ENCODE measurements at places on chromosomes 3 and 15.

GRCh38 chr3:108035751-108036150 is 55.1 kb downstream of the CD47 start:
- DNase-seq = no peak

DNA sequence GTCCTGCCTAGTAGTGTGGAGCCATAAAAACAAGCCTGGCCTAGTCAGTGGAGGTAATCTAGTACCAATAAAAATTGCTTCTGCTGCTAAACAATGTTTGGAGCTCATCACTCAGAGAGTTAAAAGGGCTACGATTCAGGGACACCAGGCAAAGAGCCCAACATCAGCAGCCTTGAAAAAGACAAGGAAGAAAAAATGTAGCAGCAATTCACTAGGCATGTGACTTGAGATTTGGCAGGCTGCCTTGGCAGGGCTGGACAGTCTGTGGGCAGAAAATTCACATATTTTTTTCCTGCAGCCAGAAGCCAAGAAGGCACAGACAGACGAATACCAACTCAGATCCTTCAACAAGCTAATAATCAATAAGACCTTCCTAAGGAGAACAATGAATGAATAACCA is 47.2 kb downstream of the IGSF11 start:
- DNase-seq = no peak

GRCh38 chr3:154584041-154584440 is 154.1 kb upstream of the GPR149 start:
- DNase-seq = no peak

DNA sequence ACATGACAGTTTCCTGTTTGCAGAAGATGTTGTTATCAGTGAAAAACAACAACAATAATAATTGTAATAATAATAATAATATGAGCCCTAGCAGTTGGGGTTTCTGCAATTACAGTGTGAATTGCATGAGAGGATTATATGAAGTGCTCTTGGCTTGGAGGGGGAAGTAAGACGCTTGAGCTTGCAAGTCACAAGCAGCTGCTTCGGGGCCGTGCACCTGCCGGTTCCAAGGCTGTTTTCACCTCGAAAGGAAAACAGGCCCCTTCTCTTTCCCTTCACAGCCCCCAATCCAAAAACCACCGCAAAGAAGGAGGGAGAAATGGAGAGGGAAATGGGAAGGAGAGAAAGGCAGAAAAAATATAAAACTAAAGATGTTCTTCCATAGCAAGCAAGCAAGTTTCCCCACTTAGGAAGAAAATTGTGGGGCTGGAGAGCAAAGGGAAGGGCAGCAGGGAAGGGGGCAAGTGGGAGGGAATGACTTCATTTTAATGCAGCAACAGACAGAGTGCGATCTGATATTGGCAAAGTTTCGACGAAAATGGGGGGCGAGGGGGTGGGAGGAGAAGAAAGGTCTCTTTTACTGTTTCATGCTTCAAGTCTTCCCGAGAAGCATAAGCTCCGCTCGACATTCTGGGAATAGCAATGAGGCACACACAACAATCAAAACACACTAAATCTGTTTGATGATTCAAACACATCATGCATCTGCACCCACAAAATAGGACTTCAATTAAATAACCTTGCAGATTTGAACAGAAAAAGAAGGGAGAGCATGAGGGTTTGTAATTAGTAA is 284.2 kb upstream of the ATP11B start:
- no peak for DNase-seq

- DNase-seq = no peak
These were observed 38.0 kb downstream of the ANP32A start for GRCh38 chr15:68782589-68783161.

- DNase-seq = no peak
These were observed 42.1 kb downstream of the MINAR1 start for GRCh38 chr15:79474252-79474651.

- DNase-seq = no peak
These were observed 157.5 kb upstream of the FRG2C start for GRCh38 chr3:75506603-75507002.

DNA sequence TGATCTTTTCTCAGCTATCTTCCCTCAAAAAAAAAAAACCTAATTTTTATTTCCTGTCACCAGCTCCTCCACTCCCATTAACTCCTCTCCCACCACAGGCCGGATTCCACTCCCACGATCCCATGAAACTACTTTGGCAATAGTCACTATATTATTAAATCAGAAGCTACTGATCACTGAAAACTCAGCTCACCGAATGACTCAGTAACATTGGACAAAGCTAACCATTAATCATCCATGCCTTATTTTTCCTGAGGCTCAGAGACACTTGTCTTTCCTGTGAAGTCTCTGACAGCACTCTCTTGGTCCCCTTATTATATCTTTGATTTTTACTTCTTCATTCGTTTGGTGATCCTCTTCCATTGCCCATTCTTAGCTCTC is 260.2 kb downstream of the CGGBP1 start:
- no peak for DNase-seq

DNA sequence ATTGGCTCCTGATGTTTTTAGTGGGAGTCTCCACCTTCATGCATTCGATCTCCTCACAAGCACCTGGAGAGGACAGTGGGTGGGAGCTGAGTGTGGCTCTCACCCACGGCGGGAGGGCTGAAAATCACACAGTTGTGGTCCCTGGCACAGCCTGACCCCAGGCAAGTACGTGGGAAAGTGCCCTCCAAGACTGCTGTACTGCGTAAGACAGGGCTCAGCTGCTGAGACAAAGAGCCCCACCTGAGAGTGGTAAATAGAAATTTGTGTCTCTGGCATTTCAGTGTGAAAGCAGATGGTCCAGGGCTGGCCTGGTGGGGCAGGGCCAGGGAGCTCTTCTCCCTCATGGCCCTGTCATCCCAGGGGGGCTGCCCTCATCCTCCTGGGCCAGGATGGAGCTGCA is 77.4 kb upstream of the IQSEC1 start:
- no peak for DNase-seq

GRCh38 chr3:70606018-70606417 is 293.6 kb upstream of the MDFIC2 start:
- no peak for DNase-seq

- DNase-seq = no peak
These were observed 304.6 kb upstream of the KCNMB2 start for GRCh38 chr3:178231645-178232044.

DNA sequence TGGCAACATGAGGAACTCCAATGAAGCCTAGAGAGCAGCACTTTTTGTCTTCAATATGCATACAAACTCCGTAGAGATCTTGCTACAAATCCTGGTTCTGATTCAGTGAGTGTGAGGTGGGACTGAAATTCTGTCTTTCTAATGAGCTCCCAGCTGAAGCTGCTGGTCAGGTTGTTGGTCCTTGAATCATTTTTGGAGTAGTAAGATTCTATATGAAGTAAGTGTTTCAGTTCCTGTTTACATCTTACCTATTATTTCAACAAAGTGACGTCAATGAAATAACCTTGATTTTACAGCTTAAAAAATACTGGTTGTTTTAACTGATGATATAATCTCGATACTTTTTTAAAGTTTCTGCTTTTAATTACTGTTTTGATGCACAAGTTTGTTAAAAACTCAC is 33.9 kb downstream of the SHQ1 start:
- DNase-seq = no peak

GRCh38 chr3:4986782-4987537 is 7.7 kb downstream of the BHLHE40 start:
- peak; percentile 57 for DNase-seq

- DNase-seq = no peak
These were observed 89.2 kb upstream of the RAP2B start for GRCh38 chr3:153072856-153073255.

- DNase-seq = no peak
These were observed 119.8 kb downstream of the EPHA3 start for GRCh38 chr3:89227218-89227617.

DNA sequence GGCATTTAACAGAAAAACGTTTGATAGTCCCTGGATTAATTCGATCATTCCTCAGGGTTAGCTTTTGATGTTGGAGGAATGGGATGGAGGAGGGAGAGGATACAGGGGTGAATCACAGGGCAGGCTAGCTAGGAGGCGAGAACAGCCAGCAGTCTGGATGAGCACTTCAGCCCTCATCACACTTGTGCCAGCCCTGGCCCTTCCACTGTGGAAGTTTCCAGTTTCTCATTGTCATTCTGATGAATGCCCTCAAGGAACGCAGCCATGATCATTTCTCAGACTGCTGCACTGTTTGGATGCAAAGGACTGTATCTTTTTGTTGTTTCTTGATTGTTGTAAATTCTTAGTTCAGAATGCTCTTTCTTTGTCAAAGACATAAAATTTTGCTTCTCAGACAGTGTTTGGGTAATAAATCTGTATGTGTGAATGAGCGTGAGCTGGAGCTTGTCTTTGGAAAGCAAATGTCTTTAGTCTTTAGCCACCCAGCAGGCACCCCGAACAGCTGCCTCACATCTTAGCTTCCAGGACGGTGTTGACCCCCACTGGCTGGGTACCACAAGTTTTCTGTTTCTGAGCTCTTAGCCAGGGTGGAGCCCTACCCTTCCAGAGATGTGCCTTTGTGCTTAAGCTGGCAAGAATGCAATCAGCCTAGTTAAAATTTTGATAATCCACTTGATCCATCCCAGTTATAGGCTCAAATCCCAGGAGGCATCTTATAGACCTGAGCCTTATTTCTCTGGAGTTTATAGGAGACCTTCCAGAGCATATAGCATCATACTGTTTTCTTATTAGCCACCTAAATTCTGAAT is 121.1 kb downstream of the PDCD6IP start:
- no peak for DNase-seq

DNA sequence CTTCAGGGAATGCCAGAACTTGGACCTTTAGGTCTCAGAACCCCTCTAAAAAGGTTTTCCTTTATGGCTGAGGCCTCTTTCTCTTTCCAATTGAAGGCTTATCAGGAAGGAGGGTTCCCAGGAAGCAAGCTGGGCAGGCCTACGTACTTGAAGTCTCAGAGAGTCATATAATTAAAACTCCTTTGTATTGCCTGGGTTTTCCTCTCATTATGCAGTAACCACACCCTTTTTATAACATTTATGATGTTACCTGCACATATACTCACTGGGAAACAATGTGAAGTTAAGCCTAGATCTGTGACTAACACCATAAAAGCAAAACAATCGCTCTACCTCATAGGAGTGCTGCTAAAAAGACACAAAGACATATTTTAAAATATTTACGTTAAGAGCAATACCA is 27.3 kb downstream of the SERP1 start:
- no peak for DNase-seq

- DNase-seq = no peak
These were observed 327.3 kb upstream of the SATB1 start for GRCh38 chr3:18752273-18752934.

GRCh38 chr3:181066143-181067087 is 76.9 kb upstream of the DNAJC19 start:
- DNase-seq = no peak

DNA sequence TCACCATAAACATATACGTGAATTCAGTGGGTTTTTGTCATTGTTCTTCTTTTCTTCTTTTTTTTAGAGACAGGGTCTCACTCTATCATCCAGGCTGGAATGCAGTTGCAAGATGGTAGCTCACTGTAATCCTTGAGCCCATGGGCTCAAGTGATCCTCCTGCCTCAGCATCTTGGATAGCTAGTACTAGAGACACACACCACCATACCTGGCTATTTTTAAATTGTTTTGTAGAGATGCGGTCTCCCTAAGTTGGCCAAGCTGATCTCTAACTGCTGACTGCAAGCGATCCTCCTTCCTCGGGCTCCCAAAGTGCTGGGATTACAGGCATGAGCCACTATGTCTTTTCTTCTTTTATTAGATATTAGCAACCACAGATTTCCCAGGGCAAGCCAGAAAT is 220.6 kb downstream of the NLGN1 start:
- DNase-seq = no peak

DNA sequence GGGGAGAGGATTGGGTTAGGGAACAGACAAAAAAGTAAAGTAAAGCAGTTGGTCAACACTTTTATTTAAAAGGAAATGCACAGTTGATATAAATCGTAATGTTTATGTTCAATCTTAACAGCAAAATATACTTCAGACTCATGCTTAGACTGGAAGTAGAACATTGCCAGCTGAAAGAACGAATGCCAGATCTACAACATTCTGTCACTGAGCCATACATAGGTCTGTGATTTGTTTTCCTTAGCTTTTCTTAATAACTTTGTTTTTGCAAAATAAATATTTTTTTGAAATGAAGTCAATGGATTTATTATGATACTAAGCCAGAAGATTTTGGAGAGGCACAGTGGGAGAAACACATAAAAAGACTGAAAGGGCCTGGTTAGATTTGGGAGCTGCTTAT is 62.0 kb downstream of the LEKR1 start:
- no peak for DNase-seq

- no peak for DNase-seq
These were observed 819.9 kb upstream of the GBE1 start for GRCh38 chr3:82581350-82581749.

- DNase-seq = no peak
These were observed 222.8 kb upstream of the TBL1XR1 start for GRCh38 chr3:177419904-177420601.

- DNase-seq = no peak
These were observed 9.4 kb upstream of the MGLL start for GRCh38 chr3:127831723-127832172.

- no peak for DNase-seq
These were observed 89.9 kb downstream of the CCNL1 start for GRCh38 chr3:157069846-157070677.

- no peak for DNase-seq
These were observed 144.2 kb upstream of the ABHD17C start for GRCh38 chr15:80550908-80551260.

- DNase-seq = no peak
These were observed 71.8 kb upstream of the GCNT3 start for GRCh38 chr15:59539799-59540198.

DNA sequence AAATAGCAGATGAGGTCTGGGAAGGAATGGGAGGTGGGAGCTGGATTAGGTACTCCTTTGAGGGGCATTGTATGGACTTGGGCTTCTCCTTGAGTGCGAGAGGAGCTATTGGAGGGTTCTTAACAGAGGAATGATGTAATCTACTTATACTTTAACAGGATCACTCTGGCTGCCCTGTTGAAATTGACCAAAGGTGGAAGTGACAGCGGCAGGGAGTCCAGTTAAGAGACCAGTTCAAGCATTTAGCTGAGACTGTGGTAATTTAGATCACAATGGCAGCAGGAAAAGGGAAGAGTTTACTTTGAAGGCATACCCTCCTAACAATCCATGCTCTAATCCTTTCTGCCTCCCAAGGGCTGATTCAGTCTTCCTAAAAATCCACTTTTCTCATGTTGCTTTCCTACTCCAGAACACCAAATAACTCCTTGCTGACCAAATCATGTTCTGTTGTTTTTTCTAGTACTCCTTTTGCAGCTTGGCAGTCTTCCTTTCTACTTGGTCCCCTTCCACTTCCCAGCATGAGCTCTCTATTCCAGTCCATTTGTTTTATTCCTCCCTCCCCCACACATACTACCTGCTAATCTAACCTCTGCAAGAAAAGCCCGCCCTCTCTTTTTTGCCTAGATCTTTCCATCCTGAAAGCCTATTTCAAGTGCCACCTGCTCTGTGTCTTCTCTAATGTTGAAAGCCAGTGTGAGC is 139.4 kb downstream of the NECTIN3 start:
- DNase-seq = no peak

DNA sequence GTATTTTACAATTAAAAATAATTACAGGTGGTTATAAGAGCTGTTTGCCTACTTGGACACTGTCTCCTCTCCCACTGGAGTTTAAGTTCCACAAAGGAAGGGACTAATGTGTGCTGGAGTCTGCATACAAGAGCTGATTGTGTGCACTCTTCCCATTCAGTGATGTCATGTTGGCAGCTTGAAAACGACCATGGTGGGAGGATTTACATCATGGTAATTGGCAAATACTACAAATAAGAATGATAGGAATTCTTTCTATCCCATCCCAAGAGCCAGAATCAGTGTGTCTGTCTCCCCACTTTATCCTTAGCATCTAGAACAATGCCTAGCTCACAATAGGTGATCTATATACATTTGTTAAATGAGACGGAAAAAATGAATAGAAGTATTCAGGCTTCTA is 14.1 kb downstream of the ITGA11 start:
- DNase-seq = no peak
